ENCODE measurements at places on chromosomes 4 and X. TPM values are rescaled to one million over a fixed set of nuclear protein-coding genes. Genes with fewer than 3 reads are reported as not detected.

GRCh38 chr4:48669086-48669485, 111.0 kb downstream of the FRYL start:
- H3K27ac ChIP-seq = no peak overlapping the region
- no peaks in the 10 kb centered on the region for H3K27me3 ChIP-seq
- H3K4me3 ChIP-seq = no peak overlapping the region
- H3K36me3 ChIP-seq = peaks cover 10% of the 10 kb centered on the region

PASD1 gene
- total RNA-seq = not detected

SH3D19 gene
- 0.74 TPM for total RNA-seq

- DNase-seq = no peak
- H3K27ac ChIP-seq = no peak overlapping the region
- no peaks in the 10 kb centered on the region for H3K36me3 ChIP-seq
- no peak overlapping the region for H3K4me3 ChIP-seq
- no peaks in the 10 kb centered on the region for H3K4me1 ChIP-seq
- peaks cover 21% of the 10 kb centered on the region for H3K27me3 ChIP-seq
These were observed 2.8 kb downstream of the SORCS2 start for GRCh38 chr4:7195141-7195515.

GRCh38 chr4:89101256-89102161, 9.8 kb upstream of the TIGD2 start:
- no peaks in the 10 kb centered on the region for H3K36me3 ChIP-seq
- peak overlapping the region; percentile 44 for H3K4me3 ChIP-seq
- H3K27me3 ChIP-seq = peaks cover 6% of the 10 kb centered on the region
- peak overlapping the region; percentile 23 for H3K27ac ChIP-seq

DNA sequence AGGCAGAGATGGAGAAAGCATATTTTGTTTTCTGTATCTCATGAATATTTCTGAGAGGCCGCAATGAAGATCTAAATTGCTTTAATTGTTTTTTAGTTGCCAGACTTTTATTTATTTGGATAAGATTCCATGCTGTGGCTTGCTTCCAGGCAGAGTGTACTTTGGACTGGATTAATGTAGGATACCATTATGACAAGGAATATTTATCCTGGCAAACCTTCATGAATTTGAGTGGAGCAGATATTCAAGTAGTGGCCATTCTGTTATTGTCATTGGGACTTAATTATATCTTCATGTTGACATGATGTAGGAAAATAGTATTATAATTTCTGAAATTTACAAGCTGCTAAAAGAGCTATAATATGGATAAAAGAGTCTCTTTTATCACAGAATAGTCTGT, 182.9 kb downstream of the C4orf33 start:
- H3K4me3 ChIP-seq = no peak overlapping the region
- no peaks in the 10 kb centered on the region for H3K27me3 ChIP-seq
- no peak for DNase-seq
- no peaks in the 10 kb centered on the region for H3K36me3 ChIP-seq

DNA sequence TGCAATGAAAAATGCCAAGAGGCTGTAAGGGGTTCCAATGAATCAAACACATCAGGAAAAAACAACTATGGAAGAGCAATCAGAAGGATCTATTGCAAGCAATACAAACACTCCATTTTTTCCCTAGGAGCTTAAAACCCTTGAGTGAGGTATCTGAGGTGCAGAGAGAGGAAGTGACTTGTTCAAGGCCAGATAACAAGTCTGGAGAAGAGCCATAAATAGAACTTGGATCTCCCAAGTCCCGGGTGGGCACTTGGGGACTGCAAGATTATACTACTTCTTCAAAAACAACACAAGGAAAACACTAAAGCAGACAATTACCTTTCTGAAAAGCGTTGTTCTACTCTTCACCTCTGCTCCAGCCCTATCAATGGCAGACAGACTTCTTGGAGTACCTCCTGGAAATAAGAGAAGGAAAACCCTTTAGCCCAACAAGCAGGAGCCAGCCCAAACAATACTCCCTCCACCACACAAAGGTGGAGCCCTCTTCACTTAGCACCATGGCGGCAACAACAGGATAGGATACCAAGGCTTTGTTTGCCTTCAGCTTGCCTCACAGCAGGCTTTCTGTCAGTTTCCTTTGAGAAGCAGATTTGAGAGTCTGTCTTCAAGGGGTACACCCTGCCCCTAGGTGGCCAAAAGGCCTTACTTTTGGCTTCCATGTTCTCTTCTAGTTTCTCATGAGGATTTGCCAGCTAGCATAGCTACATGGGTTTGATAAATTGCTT, 26.0 kb downstream of the AIFM1 start:
- no peak for DNase-seq
- no peaks in the 10 kb centered on the region for H3K4me1 ChIP-seq
- no peak overlapping the region for H3K27ac ChIP-seq
- peaks cover 14% of the 10 kb centered on the region for H3K27me3 ChIP-seq
- peaks cover 3% of the 10 kb centered on the region for H3K36me3 ChIP-seq

TSPAN7 gene
- 0.62 TPM for total RNA-seq

GRCh38 chr4:23874536-23874901, 15.3 kb downstream of the PPARGC1A start:
- no peak overlapping the region for H3K4me3 ChIP-seq
- H3K27me3 ChIP-seq = no peaks in the 10 kb centered on the region
- H3K4me1 ChIP-seq = no peaks in the 10 kb centered on the region
- DNase-seq = no peak

CENPU gene
- total RNA-seq = 80.9 TPM

DNA sequence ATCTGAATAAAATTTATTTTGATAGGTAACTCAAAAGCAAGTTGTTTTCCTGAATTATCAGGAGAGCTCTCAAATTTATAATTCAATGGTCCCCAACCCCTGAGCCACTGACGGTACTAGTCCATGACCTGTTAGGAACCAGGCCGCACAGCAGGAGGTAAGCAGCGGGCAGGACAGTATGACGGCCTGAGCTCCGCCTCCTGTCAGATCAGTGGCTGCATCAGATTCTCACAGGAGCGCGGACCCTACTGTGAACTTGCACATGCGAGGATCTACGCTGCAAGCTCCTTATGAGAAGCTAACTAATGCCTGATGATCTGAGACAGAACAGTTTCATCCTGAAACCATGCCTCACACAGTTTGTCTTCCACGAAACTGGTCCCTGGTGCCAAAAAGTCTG, 37.9 kb upstream of the SEC24B start:
- no peak overlapping the region for H3K27ac ChIP-seq
- no peaks in the 10 kb centered on the region for H3K4me1 ChIP-seq
- peaks cover 4% of the 10 kb centered on the region for H3K27me3 ChIP-seq
- H3K4me3 ChIP-seq = no peak overlapping the region

CSAG2 gene
- not detected for total RNA-seq

SPRY1 gene
- total RNA-seq = 58.1 TPM

ABCG2 gene
- total RNA-seq = 0.28 TPM

DNA sequence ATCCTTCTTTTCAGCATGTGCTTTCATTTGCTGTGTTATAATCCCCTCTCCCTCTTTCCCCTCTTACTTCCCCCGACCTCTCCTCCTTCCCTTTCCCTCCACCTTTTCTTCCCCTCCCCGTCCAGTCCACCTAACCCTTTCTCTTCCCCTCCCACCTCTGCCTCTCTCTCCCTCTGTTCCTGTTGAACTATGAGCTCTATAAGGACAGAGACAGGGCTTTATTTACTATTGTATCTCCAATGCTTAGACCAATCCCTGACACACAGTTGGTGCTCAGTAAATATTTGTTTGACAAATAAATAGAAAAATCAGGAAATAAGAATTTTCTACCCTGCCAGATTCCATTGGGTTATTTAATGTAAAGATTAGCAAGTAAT, 60.8 kb downstream of the EGF start:
- no peaks in the 10 kb centered on the region for H3K36me3 ChIP-seq
- DNase-seq = no peak
- H3K27me3 ChIP-seq = peaks cover 12% of the 10 kb centered on the region
- peaks cover 15% of the 10 kb centered on the region for H3K4me1 ChIP-seq
- no peak overlapping the region for H3K4me3 ChIP-seq

DNA sequence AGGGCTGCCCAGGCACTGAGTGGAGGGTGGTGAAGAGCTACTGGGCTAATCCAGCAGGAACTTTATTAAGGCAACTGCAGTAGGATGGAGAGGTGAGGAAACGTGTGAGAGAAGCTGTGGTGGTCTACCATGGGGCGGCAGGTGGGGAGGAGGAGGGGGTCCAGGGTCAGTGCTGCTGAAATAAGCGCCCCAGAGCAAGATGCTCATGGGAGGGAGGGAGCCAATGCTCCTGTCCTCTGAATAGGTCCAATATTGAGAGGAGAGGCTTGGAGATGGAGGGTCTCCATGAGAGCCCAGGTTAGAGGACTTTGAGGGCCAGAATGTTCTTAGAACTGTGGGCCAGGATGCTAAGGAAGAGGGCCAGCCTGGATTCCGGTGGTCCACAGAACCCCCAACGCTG, 35.2 kb downstream of the EVC start:
- DNase-seq = no peak
- H3K4me1 ChIP-seq = no peaks in the 10 kb centered on the region
- no peak overlapping the region for H3K4me3 ChIP-seq
- no peaks in the 10 kb centered on the region for H3K36me3 ChIP-seq
- no peak overlapping the region for H3K27ac ChIP-seq

DNA sequence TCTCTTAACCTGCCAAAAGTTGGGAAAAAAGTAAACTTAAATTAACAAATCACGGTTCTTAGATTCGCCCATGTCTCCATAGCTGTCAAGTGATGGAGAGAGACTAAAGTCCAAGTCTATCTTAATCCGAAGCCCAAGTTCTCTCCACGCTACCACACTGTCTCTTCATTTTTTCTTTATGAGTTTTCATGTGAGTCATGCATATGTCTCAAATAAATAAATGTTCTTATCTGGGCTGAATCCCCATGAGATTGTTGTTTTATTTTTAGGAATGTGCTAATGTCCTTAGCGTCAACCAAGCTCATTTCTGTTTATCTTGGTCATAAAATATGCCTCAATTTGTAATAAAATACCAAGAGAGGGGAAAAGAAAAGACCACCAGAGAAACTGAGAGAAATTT, 169.3 kb downstream of the RCHY1 start:
- no peaks in the 10 kb centered on the region for H3K27me3 ChIP-seq
- H3K4me3 ChIP-seq = no peak overlapping the region
- H3K4me1 ChIP-seq = no peaks in the 10 kb centered on the region
- no peak overlapping the region for H3K27ac ChIP-seq

GRCh38 chrX:69195192-69195591, 29.9 kb upstream of the PJA1 start:
- no peaks in the 10 kb centered on the region for H3K4me1 ChIP-seq
- peaks cover 21% of the 10 kb centered on the region for H3K27me3 ChIP-seq
- H3K36me3 ChIP-seq = no peaks in the 10 kb centered on the region
- no peak overlapping the region for H3K27ac ChIP-seq

JAKMIP1 gene
- total RNA-seq = 9.0 TPM

DNA sequence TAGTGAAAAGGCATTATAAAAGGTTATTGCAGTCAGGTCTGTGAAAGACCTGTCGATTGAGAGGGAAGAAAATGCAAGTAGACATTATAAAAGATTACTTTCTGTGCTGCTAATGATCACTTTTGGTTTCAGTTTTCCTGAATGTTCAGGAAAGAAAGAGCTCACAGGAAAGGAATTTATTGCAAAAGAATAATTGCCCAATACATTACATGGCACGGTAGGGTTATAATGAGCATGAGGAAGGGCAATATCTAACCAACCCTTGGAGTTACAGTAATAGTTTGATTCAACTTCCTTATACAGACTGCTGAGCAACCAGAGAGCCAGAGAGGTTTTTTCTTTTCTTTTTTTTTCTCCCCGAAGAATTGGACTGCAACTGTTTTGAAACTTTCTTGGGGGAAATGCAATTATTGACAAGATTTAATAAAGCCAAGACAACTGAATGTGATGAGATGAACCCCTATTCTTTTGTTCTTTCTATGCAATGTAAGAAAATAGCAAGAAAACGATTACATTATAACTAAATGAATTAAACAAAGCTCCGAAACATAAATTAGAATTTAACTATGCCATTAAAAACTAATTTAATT, 247.0 kb downstream of the C4orf33 start:
- H3K27ac ChIP-seq = no peak overlapping the region
- no peak for DNase-seq
- H3K27me3 ChIP-seq = peaks cover 15% of the 10 kb centered on the region
- H3K4me1 ChIP-seq = no peaks in the 10 kb centered on the region
- H3K36me3 ChIP-seq = no peaks in the 10 kb centered on the region

GRCh38 chrX:67207912-67208311, 335.9 kb upstream of the AR start:
- H3K27ac ChIP-seq = no peak overlapping the region
- no peaks in the 10 kb centered on the region for H3K36me3 ChIP-seq
- no peak for DNase-seq
- peaks cover 7% of the 10 kb centered on the region for H3K27me3 ChIP-seq

GRCh38 chr4:181702864-181703495, 540.2 kb upstream of the TENM3 start:
- H3K36me3 ChIP-seq = no peaks in the 10 kb centered on the region
- no peaks in the 10 kb centered on the region for H3K4me1 ChIP-seq
- no peak overlapping the region for H3K4me3 ChIP-seq
- no peak for DNase-seq
- no peak overlapping the region for H3K27ac ChIP-seq

- no peaks in the 10 kb centered on the region for H3K36me3 ChIP-seq
- no peak overlapping the region for H3K4me3 ChIP-seq
- no peak overlapping the region for H3K27ac ChIP-seq
- DNase-seq = no peak
These were observed 81.9 kb upstream of the HPGD start for GRCh38 chr4:174604198-174604597.

GRCh38 chr4:133096972-133097371, 52.1 kb upstream of the PCDH10 start:
- H3K27ac ChIP-seq = no peak overlapping the region
- H3K4me1 ChIP-seq = no peaks in the 10 kb centered on the region
- no peaks in the 10 kb centered on the region for H3K36me3 ChIP-seq
- H3K27me3 ChIP-seq = no peaks in the 10 kb centered on the region
- H3K4me3 ChIP-seq = no peak overlapping the region

DNA sequence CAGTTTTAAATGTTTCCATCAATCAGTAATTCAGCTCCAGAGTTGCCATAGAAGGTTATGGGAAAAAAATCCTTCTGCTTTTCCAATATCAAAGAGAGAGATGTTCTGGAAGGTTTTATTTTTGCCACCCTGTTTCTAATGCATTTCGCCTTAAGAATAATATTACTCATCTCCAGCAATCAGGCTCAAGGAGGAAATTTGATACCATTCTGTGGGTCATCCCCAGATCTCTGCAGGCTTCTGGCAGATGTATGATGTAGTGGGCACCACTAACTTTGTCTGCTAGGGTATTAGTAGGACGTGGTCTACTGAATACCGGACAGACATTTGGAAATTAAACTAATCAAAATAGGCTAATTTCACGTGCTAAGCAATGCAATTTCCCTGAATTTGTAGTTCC, 645.4 kb upstream of the TENM3 start:
- H3K27me3 ChIP-seq = no peaks in the 10 kb centered on the region
- H3K4me1 ChIP-seq = no peaks in the 10 kb centered on the region
- no peak overlapping the region for H3K4me3 ChIP-seq
- no peak for DNase-seq
- H3K36me3 ChIP-seq = no peaks in the 10 kb centered on the region

VEGFC gene
- not detected for total RNA-seq

GRCh38 chr4:162782778-162783525, 383.7 kb downstream of the NAF1 start:
- DNase-seq = no peak
- H3K27ac ChIP-seq = no peak overlapping the region
- no peaks in the 10 kb centered on the region for H3K36me3 ChIP-seq
- no peaks in the 10 kb centered on the region for H3K27me3 ChIP-seq
- H3K4me1 ChIP-seq = no peaks in the 10 kb centered on the region

LUZP4 gene
- not detected for total RNA-seq

P2RY10 gene
- total RNA-seq = 82.7 TPM

MAP7D3 gene
- total RNA-seq = 11.8 TPM
